ENCODE measurements at places on chromosomes 3 and 15. TPM values are rescaled to one million over a fixed set of nuclear protein-coding genes. Genes with fewer than 3 reads are reported as not detected.

The GPR176 gene
- total RNA-seq: not detected

The HAUS2 gene
- 21.8 TPM for total RNA-seq

The SEMA3G gene
- total RNA-seq: 1.3 TPM

The CAND2 gene
- total RNA-seq: 5.9 TPM

The CPNE9 gene
- total RNA-seq: 0.26 TPM

The LEKR1 gene
- 2.0 TPM for total RNA-seq

The TFDP2 gene
- 32.3 TPM for total RNA-seq

The SMCO1 gene
- total RNA-seq: not detected

The GOLGA8T gene
- total RNA-seq: 0.53 TPM

The WNT5A gene
- not detected for total RNA-seq

The NMNAT3 gene
- total RNA-seq: 4.8 TPM

The FOXL2NB gene
- total RNA-seq: not detected

The RETNLB gene
- not detected for total RNA-seq

The GRM2 gene
- total RNA-seq: 1.5 TPM

The SLC6A11 gene
- not detected for total RNA-seq

The ACTRT3 gene
- 0.28 TPM for total RNA-seq

The HTR3E gene
- total RNA-seq: not detected

The SH3GL3 gene
- total RNA-seq: not detected

The NOX5 gene
- not detected for total RNA-seq

The HHATL gene
- not detected for total RNA-seq

The RARB gene
- total RNA-seq: not detected

The ETFA gene
- 43.1 TPM for total RNA-seq

The PLSCR1 gene
- total RNA-seq: 15.4 TPM

The NBEAL2 gene
- 206 TPM for total RNA-seq

The FHIT gene
- 78.3 TPM for total RNA-seq

The CEP97 gene
- 12.8 TPM for total RNA-seq

The ABCF3 gene
- total RNA-seq: 145 TPM

The DLL4 gene
- not detected for total RNA-seq

The MST1 gene
- 9.9 TPM for total RNA-seq

The ITPKA gene
- total RNA-seq: not detected

The DUOX1 gene
- total RNA-seq: 0.21 TPM

The RTP3 gene
- total RNA-seq: not detected

The ATP2B2 gene
- total RNA-seq: not detected

The ITIH4 gene
- 38.8 TPM for total RNA-seq

The SCAANT1 gene
- not detected for total RNA-seq

The ZIC4 gene
- not detected for total RNA-seq

The AHSG gene
- not detected for total RNA-seq
